ENCODE measurements at places on chromosomes 11 and 22. TPM values are rescaled to one million over a fixed set of nuclear protein-coding genes. Genes with fewer than 3 reads are reported as not detected.

Gene TBX1
- polyA plus RNA-seq: not detected

Gene RPS6KB2
- polyA plus RNA-seq: 59.2 TPM

Gene ACR
- 0.29 TPM for polyA plus RNA-seq

Gene LMO2
- polyA plus RNA-seq: not detected

Gene CTTN
- polyA plus RNA-seq: 113 TPM

Gene LRRN4CL
- not detected for polyA plus RNA-seq

Gene ME3
- polyA plus RNA-seq: not detected

Gene ELMOD1
- polyA plus RNA-seq: 0.05 TPM

Gene DDTL
- polyA plus RNA-seq: 0.07 TPM

Gene NOX4
- not detected for polyA plus RNA-seq

All from HepG2 (cell line).